Eye (tissue), 1 donor: ENCODE measurements at places on chromosomes 1 and 21.

GRCh38 chr1:156154317-156154749 is 948 bp downstream of the SEMA4A start:
- DNase-seq, result no peak

- DNase-seq, result no peak
These were observed 469.8 kb upstream of the ZP4 start for GRCh38 chr1:238360474-238360873.

DNA sequence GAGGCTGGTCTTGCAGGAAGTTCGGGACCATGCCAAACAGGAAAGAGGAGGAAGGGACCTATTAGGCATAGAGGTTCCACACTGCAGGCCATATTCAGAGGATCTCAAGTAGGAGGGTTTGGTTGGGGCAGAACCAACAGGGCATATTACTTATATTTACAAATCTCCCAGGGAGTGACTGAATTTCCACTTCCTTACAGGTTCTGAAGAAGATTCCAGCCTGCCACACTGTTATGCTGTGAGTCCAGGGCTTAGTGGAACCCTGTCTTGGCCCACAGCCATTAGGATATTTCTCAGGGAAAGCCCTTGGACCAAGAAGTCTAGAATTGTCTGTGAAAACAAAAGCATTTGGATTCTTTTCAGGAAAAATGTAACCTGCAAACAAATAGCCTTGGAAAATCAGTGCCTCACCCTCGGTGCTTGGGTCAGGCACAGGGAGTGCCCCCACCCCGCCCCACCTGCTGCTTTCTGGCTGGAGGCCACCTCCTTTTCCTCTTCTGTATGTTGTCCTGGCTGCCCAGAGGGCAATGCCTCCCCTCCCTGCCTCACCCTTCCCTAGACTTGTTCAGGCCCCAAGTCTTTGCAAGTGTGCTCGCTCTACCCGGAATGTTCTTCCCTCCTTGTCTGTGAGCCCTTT is 41.0 kb upstream of the JUN start:
- no peak for DNase-seq

- DNase-seq, result no peak
These were observed 133.6 kb downstream of the PLPPR4 start for GRCh38 chr1:99397863-99398262.

DNA sequence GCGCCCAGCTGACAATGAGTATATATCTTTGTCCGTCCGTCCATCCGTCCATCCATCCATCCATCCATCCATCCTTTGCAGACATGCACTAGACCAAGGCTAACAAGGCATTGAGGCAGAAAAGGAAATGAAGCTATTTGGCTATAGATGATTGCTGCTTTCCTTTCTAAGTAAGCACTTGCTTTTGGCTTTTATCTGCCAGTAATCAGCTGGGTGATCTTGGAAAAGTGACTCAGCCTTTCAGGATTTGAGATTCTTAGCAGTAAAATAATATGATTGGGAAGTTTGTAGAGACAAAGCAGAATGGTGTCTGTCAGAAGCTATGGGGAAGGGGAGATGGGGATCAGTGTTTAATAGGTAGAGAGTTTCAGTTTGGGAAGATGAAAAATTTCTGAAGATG is 22.7 kb downstream of the ZFYVE9 start:
- DNase-seq, result no peak

DNA sequence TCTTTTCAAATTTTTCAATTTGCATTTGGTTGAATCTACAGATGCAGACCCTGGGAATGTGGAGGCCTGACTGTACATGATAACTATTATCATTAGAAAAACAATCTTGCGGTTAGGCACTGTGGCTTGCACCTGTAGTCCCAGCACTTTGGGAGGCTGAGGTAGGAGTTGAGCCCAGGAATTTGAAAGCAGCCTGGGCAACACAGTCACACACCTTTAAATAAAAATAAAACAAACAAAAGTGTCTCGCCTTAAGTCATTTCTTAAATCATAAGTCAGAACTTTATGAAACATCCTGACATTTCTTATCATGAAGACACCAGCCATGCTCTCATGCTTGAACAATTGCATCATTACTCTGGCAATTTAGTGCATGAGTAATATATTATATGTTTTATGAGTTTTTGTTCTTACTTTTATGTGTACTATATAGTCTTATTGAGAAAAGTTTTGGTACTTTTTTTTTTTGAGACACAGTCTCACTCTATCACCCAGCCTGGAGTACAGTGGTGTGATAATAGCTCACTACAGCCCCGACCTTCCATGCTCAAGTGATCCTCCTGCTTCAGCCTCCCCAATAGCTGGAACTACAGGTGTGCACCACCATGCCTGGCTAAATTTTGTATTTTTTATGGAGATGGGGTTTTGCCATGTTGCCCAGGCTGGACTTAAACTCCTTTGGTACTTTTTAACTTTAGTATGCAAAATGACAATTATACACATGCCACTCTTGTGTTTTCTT is 7.8 kb downstream of the TBX19 start:
- no peak for DNase-seq

DNA sequence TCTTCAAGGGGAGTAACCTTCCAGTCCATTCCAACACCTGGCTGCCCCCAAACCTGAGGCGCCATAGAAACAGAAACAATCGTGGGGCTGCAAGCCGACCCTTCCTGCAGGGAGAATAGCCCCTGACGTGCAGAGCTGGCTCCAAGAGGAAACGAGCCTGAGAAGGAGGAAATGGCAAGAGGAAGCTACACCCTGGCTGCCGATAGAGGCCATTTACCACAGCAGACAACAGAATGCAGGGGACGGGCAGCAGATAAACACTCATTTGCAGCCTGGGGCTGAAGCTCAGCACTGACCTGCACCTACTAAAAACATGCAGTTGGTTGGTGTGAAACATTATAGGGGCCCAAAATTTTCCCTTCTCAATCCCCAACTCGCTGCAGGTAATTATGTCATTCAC is 8.7 kb upstream of the TDRD10 start:
- no peak for DNase-seq

- no peak for DNase-seq
These were observed 523.2 kb upstream of the B3GALT2 start for GRCh38 chr1:193709607-193710006.

DNA sequence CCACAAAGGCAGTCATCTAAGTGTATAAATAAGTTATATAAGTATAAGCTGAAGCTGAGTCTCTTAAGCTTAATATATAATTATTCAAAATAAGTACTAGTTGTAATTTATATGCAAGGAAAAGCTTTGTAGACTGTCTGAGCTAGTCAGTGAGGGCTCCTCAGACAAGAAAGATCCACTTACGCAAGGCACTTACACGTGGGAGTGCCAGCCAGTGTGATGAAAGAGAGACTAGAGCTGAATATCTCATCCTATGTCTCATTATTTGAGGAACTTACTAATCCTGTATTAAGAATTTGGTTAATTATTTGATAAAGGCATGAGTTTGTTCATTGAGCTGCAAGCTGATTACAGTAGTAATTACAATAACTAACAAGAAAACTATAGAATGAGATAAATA is 146.9 kb downstream of the PDE4B start:
- no peak for DNase-seq

- DNase-seq, result no peak
These were observed 9.4 kb downstream of the KIAA1614 start for GRCh38 chr1:180921891-180922630.

DNA sequence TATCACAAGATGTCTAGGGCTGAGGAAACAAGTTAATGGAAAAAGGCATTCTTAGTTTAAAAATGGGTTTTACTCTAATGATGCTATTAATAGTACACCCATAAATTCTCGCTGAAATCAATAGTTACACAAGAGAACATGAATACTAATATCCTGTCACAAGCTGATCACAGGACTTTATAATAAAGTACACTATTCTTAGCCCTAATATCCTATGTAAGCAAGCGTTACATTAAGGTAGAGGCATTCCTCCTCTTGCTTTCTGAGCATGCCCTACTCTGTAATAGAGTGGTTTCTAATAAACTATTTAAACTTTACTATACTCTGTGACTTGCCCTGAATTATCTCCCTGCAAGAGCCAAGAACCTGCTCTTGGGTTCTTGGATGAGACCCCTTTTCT is 6.5 kb upstream of the PACC1 start:
- DNase-seq, result no peak

GRCh38 chr1:15028616-15029015 is 124.9 kb upstream of the TMEM51 start:
- no peak for DNase-seq

DNA sequence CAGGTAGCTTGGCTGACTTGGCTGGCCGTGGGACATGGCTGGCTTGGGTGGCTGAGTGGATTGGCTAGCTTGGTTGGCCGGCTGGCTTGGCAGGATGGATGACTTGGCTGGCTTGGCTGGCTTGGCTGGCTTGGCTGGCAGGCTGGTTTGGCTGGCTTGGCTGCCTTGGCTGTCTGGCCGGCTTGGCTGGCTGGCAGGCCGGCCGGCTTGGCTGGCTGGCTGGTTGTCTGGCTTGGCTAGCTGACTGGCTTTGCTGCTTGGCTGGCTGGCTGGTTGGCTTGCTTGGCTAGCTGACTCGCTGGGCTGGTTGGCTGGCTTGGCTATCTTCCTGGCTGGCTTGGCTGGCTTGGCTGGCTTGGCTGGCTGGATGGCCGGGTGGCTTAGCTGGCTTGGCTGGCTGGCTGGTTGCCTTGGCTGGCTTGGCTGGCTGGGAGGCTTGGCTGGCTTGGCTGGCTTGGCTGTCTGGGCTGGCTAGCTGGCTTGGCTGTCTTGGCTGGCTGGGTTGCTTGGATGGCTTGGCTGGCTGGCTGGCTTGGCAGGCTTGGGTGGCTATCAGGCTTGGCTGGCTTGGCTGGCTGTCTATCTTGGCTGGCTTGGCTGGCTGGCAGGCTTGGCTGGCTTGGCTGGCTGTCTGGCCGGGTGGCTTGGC is 129.7 kb upstream of the FAM72C start:
- no peak for DNase-seq

DNA sequence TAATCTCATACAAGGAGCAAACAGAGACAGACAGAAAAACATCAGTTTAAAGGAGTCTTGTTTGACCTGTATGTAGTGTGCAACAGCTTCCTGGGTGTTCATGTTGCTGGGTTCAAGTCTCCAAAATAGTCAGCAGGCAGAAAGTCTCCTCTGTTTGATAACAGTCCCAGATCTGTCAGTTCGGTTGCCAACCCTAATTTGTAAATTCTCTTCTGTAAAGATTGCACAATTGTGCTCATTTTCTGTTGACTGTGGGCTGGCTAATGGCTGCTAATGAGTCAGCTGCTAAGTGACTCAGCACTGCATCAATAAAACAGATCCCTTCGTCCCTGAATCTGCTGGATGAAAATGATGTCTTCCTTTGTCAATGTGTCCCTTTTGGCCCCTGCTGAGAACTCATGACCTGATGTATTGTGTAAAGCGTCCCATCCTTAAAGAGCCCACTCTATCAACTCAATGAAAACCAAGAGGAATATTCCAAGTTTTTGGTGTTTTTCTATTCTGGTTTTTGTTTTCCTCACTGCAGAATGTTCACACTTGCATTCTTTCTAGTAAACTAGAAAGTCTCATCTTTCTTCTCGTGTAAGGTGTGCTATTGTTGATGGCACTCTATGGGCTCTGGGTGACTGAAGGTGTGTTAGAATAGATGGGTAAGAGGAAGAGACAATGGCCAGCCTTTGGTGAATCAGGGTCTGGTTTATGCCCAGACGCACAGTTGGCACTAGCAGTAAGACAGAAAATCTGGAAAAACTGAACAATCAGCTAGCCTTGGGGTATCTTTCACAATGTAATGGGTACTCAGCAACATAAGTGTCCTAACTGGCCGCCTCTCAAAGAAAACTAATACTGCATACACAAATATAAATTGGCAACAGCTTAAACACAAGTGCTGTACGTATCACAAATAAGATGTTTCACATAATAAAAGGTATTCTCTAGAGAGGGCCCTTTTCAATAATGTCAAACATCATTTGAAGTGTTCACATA is 75.1 kb upstream of the SIPA1L2 start:
- peak; percentile 66 for DNase-seq

- DNase-seq, result no peak
These were observed 11.8 kb downstream of the MRPS6 start for GRCh38 chr21:34085129-34085528.

GRCh38 chr1:38055398-38055797 is 8.8 kb upstream of the POU3F1 start:
- no peak for DNase-seq

DNA sequence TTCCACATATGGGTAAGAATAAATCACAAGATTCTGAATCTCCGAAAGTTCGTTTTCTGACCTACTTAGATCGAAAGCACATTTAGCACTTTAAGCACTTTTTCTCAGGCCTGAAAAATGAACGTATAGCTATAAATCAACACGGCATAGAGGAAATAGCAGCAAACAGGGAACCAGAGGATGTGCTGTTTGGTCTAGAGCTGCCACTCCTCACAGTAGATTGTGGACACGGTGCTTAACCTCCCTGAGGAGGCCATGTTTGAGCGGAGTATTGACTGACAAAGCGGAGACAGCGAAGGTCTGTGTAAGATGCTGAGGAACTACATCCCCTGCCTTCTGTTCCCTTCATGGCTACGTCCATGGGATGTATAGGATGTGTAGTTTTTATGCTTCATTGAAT is 452.8 kb upstream of the NCAM2 start:
- DNase-seq, result no peak

DNA sequence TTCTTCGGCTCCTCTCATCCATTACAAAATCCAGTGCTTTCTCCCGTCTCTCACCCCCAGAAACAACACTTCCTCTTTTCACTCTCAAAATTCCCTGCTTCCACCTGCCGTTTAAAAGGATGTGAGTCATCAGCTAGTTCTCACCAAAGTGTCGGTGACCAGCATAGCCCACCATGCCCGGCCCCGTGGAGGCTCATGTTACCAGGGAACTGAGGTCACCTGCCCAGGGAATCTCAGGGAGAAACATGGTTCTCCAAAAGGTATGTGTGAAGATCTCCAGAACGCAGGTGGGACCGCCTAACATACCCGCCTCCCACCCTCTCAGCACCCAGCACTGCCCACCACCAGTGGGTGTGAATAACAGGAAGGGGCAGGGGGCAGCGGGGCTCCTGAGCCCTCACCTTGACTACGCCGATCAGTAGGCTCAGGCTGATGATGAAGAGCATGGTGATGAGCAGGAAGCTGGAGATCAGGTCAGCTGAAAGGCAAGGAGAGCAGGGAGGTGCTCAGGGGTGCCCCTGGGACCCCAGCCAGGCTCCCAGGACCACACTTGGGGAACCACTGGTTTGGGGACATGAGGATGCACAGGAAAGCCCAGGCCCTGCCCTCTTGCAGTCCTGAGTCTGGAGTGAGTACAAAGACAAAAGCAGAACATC is 16.2 kb downstream of the LAPTM5 start:
- no peak for DNase-seq

DNA sequence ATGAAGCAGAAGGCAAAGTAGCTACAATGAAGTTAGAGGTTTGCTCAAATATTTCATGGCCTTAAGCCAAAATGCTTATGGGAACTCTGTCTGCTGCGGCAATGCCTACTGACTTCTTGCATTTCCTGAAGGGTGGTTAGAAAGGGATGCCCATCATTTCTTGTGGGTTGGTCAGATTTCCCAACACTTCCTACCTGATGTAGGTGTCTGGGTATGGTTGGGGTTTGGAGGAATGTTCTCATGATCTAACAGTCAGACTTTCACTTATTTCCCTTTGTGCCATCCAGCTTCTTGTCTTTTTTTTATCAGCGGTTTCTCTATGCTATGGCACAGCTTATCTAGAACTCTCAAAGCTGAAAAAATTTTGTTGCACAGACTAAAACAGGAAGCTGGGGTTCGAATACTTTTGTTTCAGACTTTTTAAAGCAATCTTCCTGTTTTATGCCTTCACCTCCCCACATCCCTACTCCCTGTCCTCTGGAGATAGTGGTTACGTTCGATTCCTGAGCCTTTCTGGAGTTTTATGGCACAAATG is 307.7 kb downstream of the USP25 start:
- no peak for DNase-seq

- DNase-seq, result no peak
These were observed 661.5 kb upstream of the ADGRL4 start for GRCh38 chr1:79667848-79668696.
